Urinary bladder (tissue), 4 donors: ENCODE measurements at places on chromosomes 6 and 20. TPM values are rescaled to one million over a fixed set of nuclear protein-coding genes. Genes with fewer than 3 reads are reported as not detected.

DNA sequence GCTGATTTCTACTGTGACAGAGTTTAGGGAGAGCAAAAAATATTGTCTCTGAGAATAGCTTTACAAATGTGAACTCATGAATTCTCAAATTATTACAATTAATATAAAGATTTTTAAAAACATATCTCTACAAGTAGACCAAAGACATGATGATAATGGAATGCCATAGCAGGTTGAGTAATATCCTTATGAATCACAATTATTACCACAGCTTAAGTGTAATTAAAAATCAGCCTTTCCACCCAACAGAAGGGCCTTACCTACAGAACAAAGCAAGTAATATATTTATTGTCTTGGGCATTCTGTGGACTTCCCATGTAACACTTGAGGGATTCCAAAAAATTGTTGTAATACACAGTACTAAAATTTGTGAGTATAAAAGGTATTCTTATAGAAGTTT is 1099.6 kb upstream of the GJE1 start:
- DNase-seq: no peak

- DNase-seq: no peak
Measured at GRCh38 chr20:59386809-59387208, 86.4 kb downstream of the EDN3 start.

DNA sequence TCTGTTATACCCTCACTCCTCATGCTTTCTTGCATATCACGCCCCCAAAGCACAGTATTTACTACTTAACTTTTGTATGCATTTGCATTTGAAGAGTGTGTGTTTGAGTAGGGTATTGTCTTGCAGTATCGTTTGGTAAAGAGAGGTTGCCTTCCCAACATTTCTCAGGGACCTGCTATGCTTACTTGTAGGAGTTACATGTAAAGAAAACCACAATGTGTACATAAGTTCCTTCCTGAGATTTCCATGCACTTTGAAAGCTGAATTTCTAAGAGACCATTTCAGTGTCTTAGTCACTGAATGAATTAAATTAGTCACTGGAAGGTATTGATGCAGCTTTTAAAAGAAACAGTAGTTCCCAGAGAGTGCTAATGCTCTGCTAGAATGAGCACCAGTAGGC is 159.3 kb upstream of the LAMA2 start:
- DNase-seq: no peak

DNA sequence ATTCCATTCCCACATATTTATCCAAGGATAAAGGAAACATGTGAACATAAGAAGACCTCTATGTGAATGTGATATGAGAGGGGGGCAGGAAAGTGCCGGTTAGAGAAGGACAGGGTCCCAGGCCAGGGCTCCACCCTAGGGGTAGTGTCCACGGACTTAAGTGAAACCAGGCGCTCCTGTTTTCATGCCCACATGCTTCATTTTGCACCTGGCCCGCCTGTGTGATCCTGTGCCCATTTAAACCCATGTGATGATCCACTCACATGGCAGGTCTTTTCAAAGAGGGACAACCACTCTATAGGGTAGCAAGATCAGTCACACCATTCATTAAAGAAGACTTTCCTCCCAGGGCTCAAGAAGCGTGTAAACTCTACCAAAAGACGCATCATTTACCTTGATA is 865.3 kb upstream of the GJE1 start:
- no peak for DNase-seq

GRCh38 chr6:15839969-15840541 is 177.2 kb upstream of the DTNBP1 start:
- no peak for DNase-seq

DNA sequence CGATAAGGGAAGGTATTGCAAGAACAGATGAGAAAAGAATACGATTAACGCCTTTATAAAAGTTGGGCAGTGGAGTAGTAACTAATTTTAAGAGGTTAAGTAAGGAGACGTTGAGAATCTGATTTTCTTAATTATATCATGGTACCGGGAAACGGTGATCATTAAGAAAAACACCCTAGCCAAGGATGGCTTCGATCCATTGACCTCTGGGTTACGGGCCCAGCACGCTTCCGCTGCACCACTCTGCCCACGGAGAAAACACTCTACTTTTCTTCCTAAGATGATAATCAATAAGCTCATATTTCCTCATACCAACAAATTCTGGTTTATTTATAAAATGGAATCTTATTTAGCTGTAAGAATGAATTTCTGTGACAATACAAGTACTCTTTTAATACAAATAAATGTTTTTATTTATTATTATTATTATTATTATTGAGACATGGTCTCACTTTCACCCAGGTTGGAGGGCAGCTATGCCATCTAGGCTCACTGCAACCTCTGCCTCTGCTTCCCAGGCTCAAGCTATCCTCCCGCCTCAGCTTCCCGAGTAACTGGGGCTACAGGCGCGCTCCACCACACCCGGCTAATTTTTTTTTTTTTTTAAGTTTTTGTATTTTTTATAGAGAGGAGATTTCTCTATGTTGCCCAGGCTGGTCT is 8.3 kb downstream of the POM121L2 start:
- DNase-seq: no peak

GRCh38 chr6:25320459-25320858 is 41.3 kb downstream of the CARMIL1 start:
- no peak for DNase-seq

The PSORS1C1 gene
- total RNA-seq: 0.48 TPM

GRCh38 chr6:150299873-150300485 is 68.8 kb upstream of the IYD start:
- no peak for DNase-seq

The PAX1 gene
- total RNA-seq: not detected

DNA sequence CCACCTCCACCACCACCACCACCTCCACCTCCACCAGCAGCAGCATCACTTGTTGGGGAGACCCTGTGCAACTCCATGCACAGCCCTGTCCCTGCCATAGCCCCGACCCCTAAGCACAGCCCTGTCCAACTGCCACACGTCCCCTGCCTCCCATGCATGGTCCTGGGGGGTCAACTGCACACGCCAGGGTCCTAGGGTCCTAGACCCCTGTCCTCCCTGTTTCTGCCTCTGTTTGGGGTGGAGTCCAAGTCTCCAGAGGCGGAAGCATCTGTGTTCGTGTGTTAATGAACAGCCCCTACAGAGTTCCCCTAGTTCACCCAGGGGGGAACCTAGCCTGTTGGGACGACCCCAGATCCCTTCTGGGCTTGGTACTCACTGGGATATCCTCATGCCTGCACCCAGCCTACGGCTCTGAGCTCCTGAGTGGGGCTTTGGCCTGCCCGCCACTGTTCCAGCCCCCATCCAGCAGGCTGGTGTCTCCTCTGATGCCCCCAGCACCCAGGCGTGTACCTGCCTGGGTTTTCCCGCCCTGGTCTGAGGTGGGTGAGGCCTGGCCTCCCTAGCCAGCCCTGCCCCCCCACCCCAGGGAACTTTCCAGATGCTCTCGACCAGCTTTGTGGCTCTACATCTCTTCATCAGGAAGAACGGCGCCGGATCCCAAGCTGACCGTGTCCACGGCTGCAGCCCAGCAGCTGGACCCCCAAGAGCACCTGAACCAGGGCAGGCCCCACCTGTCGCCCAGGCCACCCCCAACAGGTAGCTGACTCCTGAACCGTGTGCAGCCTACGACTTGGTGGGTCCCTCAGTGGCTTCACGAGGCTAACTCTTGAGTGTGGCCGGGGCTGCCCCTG is 2.5 kb upstream of the TNFRSF6B start:
- no peak for DNase-seq

The PDRG1 gene
- 2.9 TPM for total RNA-seq

- no peak for DNase-seq
Measured at GRCh38 chr20:2473516-2473915, 2.9 kb upstream of the SNRPB start.

GRCh38 chr20:50861012-50861411 is 66.2 kb downstream of the BCAS4 start:
- DNase-seq: no peak

The PPP1R11 gene
- total RNA-seq: 13.5 TPM

- DNase-seq: no peak
Measured at GRCh38 chr6:127076466-127076865, 42.0 kb upstream of the RSPO3 start.

The VSTM2L gene
- total RNA-seq: 1.3 TPM

GRCh38 chr20:38057351-38057972 is 23.9 kb downstream of the RPRD1B start:
- no peak for DNase-seq

The CUL7 gene
- total RNA-seq: 26.5 TPM

GRCh38 chr6:50837589-50838445 is 19.1 kb downstream of the TFAP2B start:
- DNase-seq: no peak

The PAK5 gene
- total RNA-seq: 0.48 TPM

GRCh38 chr6:79536585-79536953 is 661 bp downstream of the LCA5 start:
- no peak for DNase-seq

GRCh38 chr6:72367439-72367838 is 254.4 kb upstream of the KCNQ5 start:
- DNase-seq: no peak

The SLC16A10 gene
- 5.4 TPM for total RNA-seq

DNA sequence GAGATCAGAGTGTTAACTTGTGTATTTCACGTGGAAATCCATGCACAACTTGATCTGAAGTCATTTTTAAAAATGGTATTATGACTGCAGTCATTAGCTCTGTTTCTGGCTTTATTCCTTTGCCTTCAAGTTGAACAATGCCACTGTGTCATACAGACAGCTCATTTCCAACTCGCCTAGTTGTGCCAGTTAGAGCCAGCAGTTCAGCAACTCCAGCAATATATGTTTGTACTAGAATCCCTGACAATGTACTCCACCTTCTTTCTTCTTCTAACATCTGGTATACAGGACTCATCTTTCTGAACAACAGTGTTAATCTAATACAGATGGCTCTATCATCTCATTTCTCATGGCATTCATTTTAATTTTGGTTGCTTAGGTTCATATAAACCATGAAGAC is 418.3 kb upstream of the POU3F2 start:
- DNase-seq: no peak

DNA sequence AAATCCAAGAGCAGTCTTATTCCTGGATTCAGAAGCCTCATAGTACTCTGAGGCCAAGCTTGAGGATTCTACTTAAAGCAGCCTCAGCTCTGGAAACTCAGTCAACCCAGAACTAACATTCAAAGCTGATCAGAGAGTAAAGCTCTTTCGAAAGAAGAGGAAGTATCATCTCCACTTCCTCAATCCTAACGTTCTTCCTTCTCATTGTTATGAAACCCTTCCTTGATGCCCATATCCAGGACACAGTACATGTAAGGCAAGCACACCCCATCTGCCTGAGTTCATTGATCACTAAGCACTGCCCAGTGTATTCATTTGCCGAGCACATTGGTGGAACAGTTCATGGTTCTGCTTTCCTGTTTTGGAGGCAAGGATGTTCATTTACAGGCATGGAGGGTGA is at the start of gene IPCEF1:
TSS of gene IPCEF1 (minus strand) at position 114 of the 400 bp plus-strand sequence. CDS start 90,856 bp downstream, outside the sequence.
- DNase-seq: no peak

The NOX3 gene
- total RNA-seq: not detected

DNA sequence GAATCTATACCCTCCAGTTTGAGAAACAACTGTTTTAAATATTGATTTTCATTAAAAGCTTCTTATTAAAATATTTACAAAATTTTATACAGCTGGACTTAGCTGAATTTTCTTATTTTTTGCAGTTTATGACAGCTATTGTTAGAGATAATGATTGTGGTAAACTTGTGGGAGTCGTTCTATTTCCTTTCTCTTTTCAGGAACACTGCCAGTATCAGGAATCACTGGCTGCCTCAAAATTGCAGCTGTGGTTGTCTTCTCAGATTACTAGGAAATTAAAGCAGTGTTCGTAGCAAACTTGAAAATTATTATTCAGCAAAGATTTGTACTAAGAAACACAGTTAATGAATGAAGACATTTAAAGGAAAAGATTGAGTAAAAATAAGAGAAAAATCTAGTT is 311.0 kb downstream of the CENPW start:
- DNase-seq: no peak

DNA sequence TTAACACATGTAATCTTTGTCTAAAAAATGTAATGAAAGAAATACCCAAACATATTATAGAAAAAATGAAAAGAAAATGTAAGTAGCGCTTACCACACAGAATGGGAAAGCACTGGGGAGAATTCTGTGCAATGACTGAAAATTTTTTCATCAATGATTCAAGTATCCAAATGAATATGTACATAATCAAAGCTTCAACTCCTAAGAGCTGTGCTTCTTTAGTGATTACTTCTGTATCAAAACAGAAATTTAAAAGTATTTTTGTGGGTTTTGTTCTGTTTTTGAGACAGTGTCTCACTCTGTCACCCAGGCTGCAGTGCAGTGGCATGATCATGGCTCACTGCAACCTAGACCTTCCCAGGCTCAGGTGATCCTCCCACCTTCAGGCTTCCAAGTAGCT is 13.7 kb downstream of the LMBRD1 start:
- DNase-seq: no peak

DNA sequence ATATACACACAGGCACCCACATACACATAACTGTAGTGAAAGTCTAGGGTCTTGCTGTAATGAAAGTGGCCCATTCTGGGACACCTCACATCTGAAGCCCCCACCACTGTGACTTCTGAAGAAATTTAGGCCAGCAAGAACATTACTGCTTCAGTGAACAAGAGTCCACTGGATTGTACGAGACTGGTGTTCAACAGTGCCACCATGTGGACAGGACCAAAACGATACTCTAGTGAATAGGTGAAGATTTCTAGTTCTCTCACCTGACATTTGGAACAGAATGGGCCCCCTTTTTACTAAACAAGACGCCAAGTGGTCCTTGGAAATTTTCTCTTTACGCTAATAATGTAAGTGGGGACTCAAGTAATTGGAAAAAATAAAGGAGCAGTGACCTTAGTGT is 156.9 kb downstream of the MAFB start:
- DNase-seq: no peak

GRCh38 chr6:17059850-17060249 is 42.0 kb upstream of the STMND1 start:
- DNase-seq: no peak

DNA sequence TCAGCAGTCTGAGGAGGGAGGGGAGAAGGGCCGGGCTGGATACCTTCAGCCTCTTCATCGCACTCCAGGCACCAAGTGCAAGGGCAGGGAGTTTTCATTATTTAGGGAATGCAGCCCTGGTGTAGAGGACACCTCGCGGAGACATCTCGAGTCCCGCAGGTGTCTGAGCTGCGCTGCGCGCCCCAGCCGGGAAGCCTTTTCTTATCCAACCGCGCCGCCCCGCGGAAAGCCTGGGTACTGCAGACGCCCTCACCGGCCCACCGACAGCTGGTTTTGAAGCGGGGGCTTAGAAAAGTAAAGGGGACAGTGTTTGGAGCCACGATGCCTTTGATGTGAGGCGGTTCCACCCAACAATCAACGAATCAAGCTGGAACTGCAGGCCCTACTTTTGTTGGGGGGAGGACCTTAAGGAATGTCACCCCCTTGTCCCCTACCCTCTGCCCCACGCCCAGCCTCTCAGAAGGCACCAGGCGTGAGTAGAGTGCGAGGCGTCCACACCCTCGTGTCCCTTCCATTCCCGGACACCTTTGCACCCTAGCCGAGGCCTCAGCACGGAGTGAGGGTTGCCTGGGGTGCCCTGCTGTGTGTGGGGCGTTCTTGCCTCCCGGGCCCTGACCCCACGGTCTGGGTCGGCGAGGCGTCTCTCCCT is 8.6 kb downstream of the NKX2-2 start:
- no peak for DNase-seq

GRCh38 chr6:162679681-162680080 is 47.9 kb downstream of the PRKN start:
- DNase-seq: no peak

The ZNF165 gene
- 1.0 TPM for total RNA-seq
